Karpas-422 (cell line): ENCODE measurements at places on chromosomes 7 and 10. TPM values are rescaled to one million over a fixed set of nuclear protein-coding genes. Genes with fewer than 3 reads are reported as not detected.

DNA sequence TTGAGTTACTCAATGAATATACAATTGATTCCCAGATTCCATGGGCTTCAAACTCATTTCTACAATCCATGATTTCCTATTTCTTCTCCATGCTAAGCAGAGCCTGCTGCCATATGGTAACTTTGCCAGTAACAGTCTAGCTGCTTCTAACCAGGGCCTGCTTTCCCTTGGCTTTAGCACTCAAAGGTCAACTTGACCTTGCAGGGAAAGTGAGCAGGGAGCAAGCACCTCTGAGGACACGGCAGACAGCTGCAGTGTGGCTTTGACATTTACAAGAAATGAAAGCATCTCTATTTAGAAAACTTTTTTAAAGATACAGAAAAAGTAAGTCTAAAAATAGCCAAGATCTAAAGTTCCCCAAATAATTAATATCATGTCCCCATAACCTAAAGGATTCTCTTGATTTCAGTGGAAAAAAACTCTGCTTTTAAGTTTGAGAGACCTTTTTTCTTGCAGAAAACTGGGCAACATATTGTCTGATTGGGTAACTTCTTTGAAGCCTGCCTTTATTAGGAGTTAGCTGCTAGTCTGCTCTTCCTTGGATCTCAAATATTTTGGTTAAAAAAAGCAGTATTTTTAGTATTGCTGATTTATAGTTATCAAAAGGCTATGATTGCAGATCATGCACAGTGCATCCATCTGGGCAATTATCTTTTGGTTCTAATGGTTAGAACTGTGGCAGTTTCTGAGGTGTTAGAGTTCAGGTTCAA is 257.9 kb downstream of the AHR start:
- no peak overlapping the region for H3K4me3 ChIP-seq
- H3K36me3 ChIP-seq = no peaks in the 10 kb centered on the region
- DNase-seq = no peak
- H3K4me1 ChIP-seq = no peaks in the 10 kb centered on the region
- no peaks in the 10 kb centered on the region for H3K27me3 ChIP-seq

- H3K27ac ChIP-seq = no peak overlapping the region
- no peak overlapping the region for H3K4me3 ChIP-seq
- H3K27me3 ChIP-seq = no peaks in the 10 kb centered on the region
Measured at GRCh38 chr7:15584575-15584974, 22.8 kb upstream of the AGMO start.

LRRC4 gene
- 39.6 and 52.0 TPM in 2 replicates for total RNA-seq

ABCB4 gene
- 0.47 and 0.67 TPM in 2 replicates for total RNA-seq

HOXA11 gene
- total RNA-seq = not detected in 2 replicates

TMEM130 gene
- total RNA-seq = 0.40 TPM in 1 of 2 replicates, not detected in the other

PLAU gene
- total RNA-seq = 3.2 and 6.3 TPM in 2 replicates

C7orf57 gene
- not detected in 2 replicates for total RNA-seq

GRCh38 chr10:24873281-24873683 is 79.1 kb downstream of the PRTFDC1 start:
- no peaks in the 10 kb centered on the region for H3K4me1 ChIP-seq
- H3K4me3 ChIP-seq = no peak overlapping the region
- DNase-seq = no peak
- no peaks in the 10 kb centered on the region for H3K27me3 ChIP-seq
- no peak overlapping the region for H3K27ac ChIP-seq
- H3K36me3 ChIP-seq = no peaks in the 10 kb centered on the region

TAS2R39 gene
- not detected in 2 replicates for total RNA-seq

DNA sequence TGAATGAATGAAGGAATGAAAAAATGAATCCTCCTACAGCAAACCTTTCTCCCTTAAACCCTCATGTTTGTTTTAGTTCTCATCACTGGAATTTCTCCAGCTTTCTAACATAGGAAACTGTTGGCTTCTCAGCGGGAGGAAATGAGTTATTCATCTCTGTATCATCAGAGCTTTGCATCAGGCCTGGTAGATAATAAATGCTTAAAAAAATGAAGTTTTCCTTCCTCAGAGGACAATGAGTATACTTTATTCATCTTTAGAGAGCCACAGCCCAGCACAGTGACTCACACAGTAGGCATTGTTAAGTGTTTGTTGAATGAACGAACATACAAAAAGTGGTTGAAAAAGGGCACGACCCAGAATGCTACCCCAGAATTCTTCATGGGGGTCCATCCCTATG is 62.6 kb downstream of the COL13A1 start:
- H3K36me3 ChIP-seq = no peaks in the 10 kb centered on the region
- no peaks in the 10 kb centered on the region for H3K27me3 ChIP-seq
- DNase-seq = no peak
- H3K27ac ChIP-seq = no peak overlapping the region

DNA sequence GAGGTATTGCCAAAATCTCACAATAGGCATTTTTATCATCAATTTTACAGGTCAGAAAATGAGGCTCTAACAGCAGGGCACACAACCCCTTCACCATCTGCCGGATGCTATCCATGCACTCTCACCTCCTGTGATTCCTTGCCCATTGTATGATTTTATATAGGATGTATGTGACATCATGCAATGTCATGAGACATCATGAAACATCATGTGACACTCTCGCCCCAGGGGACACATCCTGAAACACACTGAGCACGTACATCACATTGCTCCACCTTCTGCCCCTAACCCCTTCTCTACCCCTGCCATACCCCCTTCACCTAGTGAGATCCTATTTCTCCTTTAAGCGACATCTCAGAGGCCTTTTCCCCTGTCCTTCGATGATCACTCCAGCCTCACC is 189.4 kb downstream of the FRMD4A start:
- H3K4me3 ChIP-seq = no peak overlapping the region
- no peaks in the 10 kb centered on the region for H3K27me3 ChIP-seq
- no peak overlapping the region for H3K27ac ChIP-seq
- no peak for DNase-seq
- no peaks in the 10 kb centered on the region for H3K36me3 ChIP-seq
- H3K4me1 ChIP-seq = no peaks in the 10 kb centered on the region

CPVL gene
- not detected in 2 replicates for total RNA-seq

GRCh38 chr7:127954357-127954748 is 76.9 kb downstream of the LRRC4 start:
- 0 out of 2 replicates have a peak, but pooled peaks cover 16% of the 10 kb centered on the region for H3K36me3 ChIP-seq
- no peak for DNase-seq
- no peak overlapping the region for H3K27ac ChIP-seq
- no peaks in the 10 kb centered on the region for H3K27me3 ChIP-seq
- H3K4me1 ChIP-seq = peaks cover 18% of the 10 kb centered on the region
- H3K4me3 ChIP-seq = no peak overlapping the region

ENKUR gene
- not detected in 2 replicates for total RNA-seq

DNA sequence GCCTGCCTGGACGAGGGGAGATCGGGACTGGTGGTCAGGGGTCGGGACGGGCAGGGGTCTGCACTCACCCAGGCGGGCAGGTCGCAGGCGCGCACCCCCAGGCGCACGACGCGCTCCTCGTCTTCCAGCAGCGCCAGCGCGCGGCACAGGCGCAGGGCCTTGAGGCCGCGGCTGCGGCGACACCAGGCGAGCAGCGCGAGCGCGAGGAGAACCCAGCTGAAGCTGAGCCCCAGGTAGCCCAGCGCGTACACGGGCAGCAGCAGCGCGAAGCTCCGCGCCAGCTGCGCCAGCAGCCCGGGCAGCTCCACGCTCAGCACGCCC is 328 bp downstream of the ESYT2 start:
- peak overlapping the region; percentile 81 for H3K27ac ChIP-seq
- H3K4me3 ChIP-seq = peak overlapping the region; percentile 90
- no peaks in the 10 kb centered on the region for H3K27me3 ChIP-seq
- peak; percentile 94 for DNase-seq

MMP21 gene
- total RNA-seq = not detected in 2 replicates

NKX1-2 gene
- not detected in 2 replicates for total RNA-seq

DNA sequence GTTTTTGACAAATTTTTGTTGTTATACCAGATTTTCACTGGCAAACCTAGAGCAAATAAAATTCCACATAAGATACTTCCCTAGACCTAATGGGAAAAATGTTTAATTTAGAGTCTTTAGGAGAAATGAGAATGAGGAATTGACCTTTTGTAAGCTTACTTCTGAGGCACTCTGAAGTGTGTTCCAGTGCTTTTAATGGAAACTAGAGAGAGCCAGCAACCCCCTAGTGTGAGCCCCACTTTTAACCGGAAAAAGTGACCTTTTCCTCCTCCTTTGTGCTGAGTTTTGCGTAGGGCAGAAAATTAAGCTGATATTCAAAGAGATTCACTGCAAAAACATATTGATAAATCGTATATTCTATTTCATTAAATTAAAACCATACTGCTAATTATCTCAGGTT is 5.2 kb downstream of the IKZF1 start:
- H3K36me3 ChIP-seq = peaks cover 9% of the 10 kb centered on the region; the same call in 1 of the 2 replicates
- H3K4me3 ChIP-seq = peak overlapping the region; percentile 76
- peak; percentile 82 for DNase-seq
- H3K4me1 ChIP-seq = peaks cover 90% of the 10 kb centered on the region

LRRC17 gene
- not detected in 2 replicates for total RNA-seq

DNA sequence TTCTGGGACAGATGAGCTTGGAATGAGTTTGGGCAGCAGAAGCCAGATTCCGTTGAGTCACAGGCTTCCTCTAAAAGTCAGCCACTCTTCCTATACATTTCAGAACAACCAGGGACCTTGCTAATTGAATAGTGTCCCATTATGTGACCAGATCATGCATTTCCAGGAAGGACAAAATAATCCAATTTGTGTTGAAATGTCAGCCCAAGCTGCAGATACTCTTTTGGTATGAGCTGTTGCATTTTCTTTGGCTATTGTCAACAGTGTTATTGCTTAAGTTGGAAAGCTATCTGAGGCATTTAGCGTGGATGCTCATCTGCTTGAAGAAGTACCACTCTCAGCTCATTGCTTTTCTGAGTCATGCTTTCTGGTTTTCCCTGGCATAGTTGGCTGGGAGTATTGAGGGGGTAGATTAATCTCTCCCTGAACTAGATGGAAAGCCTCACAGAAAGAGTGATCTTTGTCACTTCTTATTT is 223.7 kb upstream of the HABP2 start:
- H3K4me3 ChIP-seq = no peak overlapping the region
- H3K4me1 ChIP-seq = 0 out of 2 replicates have a peak, but pooled peaks cover 4% of the 10 kb centered on the region
- H3K27ac ChIP-seq = no peak overlapping the region
- no peak for DNase-seq
- no peaks in the 10 kb centered on the region for H3K27me3 ChIP-seq

- no peaks in the 10 kb centered on the region for H3K36me3 ChIP-seq
- no peak overlapping the region for H3K4me3 ChIP-seq
- no peak overlapping the region for H3K27ac ChIP-seq
- DNase-seq = no peak
- H3K4me1 ChIP-seq = no peaks in the 10 kb centered on the region
Measured at GRCh38 chr10:29790207-29790606, 155.4 kb upstream of the SVIL start.

GRCh38 chr7:128112781-128113221 is 81.6 kb upstream of the LRRC4 start:
- no peak overlapping the region for H3K4me3 ChIP-seq
- no peaks in the 10 kb centered on the region for H3K36me3 ChIP-seq
- peaks cover 55% of the 10 kb centered on the region for H3K4me1 ChIP-seq

DNA sequence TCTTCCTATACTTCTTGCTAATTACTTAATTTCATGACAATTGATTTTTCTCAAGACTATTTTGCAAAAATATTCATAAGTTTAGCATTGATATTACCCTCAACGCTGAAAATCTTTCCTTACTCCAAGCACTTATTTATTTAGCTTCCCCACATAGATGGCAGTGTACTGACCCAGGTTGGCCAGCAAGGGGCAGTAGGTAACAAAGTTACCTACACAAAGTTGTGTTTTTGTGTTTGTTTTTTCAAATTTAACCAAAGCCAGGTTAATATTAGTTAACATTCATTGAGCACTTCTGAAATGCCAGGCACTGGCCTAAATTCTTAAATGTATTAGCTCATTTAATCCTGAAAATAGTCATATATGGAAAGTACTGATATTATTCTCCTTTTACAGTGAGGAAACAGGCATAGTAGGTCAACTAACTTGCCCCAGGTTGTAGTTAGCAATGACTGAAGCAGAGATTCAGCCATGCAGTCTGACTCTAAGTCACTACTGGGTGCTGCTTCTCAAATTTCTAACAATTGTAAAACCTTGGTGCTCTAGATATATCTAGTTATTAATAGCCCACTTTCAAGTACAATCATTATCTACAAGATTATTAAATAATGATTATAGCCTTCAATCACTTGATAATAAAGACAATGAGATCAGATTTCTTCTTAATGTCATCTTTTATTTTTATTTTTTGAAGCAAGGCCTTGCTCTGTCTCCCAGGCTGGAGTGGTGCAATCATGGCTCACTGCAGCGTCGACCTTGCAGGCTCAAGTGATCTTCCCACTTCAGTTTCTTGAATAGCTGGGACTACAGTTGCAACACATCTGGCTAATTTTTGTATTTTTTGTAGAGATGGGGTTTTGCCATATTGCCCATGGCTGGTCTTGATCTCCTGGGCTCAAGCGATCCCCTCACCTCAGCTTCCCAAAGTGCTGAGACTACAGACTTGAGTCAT is 5.8 kb upstream of the GGCT start:
- DNase-seq = peak; percentile 80
- no peaks in the 10 kb centered on the region for H3K27me3 ChIP-seq
- no peak overlapping the region for H3K27ac ChIP-seq
- no peak overlapping the region for H3K4me3 ChIP-seq
- H3K36me3 ChIP-seq = no peaks in the 10 kb centered on the region

DNA sequence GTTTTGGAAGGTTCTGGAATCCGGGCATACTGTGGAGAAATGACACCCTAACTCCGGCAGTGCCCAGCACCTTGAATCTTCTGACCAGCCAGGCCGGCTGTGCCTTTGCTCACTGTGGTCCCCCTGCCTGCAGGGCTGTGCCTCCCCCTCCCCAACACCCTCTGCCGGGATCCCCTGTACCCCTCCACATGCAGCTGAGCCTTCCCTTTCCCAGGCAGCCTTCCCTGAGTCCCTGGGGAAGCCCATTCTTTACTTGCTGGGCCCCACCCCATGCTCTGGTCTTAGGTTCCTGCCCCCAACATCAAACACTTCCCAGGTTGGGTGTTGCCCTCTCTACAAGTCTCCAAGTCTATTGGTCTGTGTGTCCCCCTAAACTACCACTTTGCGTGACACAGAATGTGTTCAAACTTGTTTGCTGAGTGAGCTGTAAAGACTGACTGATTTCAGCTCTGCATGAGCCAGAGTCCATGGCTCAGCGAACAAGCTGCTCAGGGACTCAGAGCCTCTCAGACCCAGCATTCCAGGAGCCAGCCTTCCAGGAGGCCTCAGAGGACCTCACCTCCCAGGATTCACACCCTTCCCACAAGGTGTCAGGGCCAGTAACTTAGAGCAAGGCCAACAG is 31.6 kb downstream of the CALML5 start:
- H3K4me1 ChIP-seq = peaks cover 9% of the 10 kb centered on the region
- H3K36me3 ChIP-seq = no peaks in the 10 kb centered on the region
- H3K27me3 ChIP-seq = no peaks in the 10 kb centered on the region
- H3K27ac ChIP-seq = no peak overlapping the region

GRCh38 chr10:29142516-29143314 is 146.2 kb upstream of the LYZL1 start:
- no peak for DNase-seq
- no peak overlapping the region for H3K4me3 ChIP-seq
- no peaks in the 10 kb centered on the region for H3K27me3 ChIP-seq
- H3K27ac ChIP-seq = no peak overlapping the region
- no peaks in the 10 kb centered on the region for H3K4me1 ChIP-seq
- no peaks in the 10 kb centered on the region for H3K36me3 ChIP-seq

STRIP2 gene
- 0.15 and 0.22 TPM in 2 replicates for total RNA-seq
